ENCODE measurements at places on chromosomes 6 and 20.

DNA sequence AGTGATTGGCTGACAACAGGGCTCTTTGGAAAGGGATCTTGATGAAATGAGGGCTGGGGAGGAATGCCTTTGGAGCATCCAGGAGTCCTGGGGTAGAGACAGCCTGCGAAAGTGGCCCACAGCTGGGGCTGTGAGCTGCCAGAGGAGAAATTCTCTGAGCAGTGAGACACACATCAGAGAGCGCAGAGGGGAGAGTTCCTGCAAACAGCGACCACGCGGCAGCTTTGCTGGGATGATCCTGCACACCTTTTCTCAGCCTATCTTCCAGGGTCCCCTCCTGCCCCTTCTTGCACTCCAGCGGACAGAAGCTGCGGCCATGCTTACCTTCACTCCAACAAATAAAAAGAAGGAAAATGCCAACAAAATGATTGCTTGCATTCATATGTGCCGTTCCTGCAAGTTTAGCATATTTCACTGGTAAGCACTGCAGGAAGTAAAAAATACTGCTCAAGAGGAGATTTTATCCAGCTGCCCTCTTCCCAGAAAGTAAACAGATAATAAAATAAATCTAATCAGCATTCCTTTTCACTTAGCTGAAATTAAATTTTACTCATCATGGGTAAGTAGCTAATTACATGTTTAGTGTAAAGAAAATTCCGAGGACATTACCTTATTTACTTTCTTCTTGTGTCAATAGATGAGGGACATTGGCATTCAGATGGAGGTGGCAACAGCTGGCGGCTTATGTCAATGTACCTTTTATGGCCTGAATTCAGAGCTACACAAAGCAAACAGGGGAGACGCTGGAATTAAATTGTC is 339.9 kb upstream of the ARID1B start:
- DNase-seq, result no peak

DNA sequence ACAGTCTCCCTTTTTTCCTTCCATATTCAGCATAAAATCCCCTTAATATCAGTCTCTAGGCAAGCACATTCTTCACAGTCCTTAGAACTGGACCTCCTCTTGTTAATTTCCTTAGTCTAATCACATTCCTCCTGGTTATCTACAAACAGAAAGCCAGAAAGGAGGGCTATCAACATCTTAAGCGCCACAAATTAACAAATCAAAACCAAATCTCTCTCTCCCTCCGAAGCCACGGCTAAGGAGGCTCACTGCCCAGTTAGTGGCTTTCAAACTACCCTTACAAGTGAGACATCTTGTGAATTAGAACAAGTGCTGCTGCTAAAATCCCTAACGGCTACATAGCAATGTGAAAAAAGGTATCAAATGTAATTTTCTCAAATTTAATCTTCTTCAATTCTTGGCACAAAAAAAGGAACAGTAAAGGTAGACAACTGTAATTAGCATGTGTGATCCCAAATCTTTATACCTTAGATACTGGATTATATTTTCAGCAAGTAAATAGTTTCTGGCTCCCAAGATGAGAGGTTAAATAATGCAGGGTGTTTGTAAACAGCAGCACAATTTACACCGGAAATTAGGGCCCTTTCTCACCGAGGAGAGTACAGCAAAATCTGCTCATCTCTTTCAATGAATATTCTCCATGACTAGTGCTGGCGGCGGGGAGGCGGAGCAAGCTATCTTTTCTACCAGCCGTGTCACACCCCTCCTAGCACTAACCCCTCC is 1.4 kb upstream of the TRIM39 start:
- DNase-seq, result peak; percentile 88

- DNase-seq, result peak; percentile 84
Observed at GRCh38 chr20:22339091-22339881, 245.1 kb downstream of the FOXA2 start.

GRCh38 chr20:4102381-4102780 is 87.0 kb upstream of the RNF24 start:
- DNase-seq, result no peak

DNA sequence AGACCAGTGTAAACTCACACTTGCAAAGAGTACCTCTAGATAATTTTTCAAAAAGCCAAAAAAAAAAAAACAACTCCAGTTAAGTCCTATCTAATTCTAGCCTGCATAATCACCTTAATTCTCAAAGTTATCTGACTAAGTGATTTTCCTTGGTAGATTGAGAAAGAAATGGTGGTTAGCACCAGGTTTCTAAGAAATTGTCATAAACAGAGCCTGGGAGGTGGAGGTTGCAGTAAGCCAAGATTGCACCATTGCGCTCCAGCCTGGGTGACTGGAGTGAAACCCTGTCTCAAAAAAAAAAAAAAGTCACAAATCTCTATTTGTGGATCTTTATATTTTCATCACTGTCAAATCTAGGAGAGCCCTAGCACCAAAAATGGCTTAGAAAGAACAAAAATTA is 8.9 kb downstream of the FBXO5 start:
- peak; percentile 47 for DNase-seq

- no peak for DNase-seq
Observed at GRCh38 chr6:19635728-19636127, 201.4 kb upstream of the ID4 start.

DNA sequence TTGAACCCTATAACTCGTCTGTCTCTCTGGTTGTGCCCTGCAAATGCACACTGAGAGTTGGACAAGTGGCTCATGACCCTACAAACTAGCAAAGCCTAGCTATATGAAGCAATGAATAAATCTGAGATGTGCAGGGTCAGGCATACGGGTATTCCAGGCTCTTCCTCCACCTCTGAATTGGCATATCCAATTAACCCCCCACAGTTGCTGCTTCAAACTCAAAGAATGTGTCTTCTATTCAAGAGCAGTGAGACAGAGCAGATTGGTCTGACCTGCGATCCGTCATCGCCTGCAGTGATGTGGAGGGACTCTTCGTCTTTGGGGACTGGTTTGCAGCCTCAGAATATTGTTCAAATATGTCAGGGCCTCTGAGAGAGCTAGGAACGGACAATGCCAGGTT is 59.8 kb downstream of the LAMP5 start:
- no peak for DNase-seq

- DNase-seq, result no peak
Observed at GRCh38 chr6:44119704-44120262, 7.5 kb downstream of the MRPL14 start.

DNA sequence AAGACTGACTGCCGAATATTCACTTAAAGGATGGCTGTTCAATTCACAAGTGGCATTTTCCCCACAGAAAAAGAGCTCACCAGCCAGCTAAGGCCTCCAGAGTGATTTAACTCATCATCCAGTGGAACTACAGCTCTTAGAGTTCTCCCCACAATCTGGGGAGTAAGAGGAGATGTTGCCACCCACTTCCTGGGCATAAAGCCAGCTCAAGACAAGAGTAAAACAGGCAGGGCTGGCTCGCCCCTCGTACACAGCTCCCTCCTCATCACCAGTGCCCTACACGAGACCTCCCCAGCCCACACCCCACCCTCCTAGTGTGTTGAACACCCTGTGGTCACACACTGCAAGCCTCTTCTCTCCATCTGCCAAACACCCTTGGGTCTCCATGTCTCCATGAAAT is 47.2 kb upstream of the IPCEF1 start:
- peak; percentile 84 for DNase-seq

GRCh38 chr20:45419188-45420091 is 3.5 kb downstream of the PIGT start:
- DNase-seq, result peak; percentile 68

DNA sequence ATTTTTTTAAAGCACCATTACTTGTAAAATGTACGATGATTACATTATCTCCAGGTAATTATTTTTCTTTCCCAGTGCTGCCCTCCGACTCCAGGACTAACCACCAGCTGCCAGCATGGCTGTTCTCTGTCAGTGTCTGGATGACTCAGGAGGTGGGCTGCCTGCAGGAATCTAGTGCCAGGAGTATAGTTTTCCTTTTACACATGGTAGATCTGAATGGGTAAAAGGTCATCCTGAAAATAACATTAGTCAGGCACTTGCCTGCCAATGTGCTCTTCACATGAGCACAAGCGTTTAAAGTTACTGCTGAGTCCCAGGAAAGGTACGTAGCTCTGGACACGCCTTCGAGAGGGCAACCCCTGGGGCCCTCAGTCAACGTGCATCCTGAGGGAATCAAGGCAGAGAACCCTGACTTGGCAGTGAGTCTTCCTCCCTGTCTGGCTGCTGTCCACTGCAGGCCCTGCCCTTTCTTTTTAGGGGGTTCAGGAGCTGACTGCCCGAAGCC is 2.4 kb downstream of the DYNLT1 start:
- no peak for DNase-seq

DNA sequence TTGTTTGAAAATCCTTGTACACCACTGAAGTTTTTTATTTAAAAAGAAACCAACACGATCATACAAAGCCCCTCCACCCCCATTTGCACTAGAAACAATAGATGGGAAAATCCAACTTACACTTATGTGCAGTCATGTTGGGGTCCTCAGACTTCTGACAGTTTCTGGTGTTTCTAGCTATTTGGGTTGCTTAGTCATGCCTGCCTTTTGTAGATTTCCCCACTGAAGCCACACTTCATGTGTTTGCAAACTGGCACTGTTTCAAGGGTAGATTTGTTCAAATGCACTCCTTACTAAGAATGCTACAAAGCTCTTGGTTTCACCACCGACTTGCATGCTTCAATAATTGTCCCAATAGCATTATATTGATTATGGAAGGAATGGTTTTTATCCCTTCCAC is 1.5 kb downstream of the SH3BGRL2 start:
- peak; percentile 84 for DNase-seq

GRCh38 chr6:163183806-163184205 is 230.7 kb upstream of the QKI start:
- DNase-seq, result no peak

DNA sequence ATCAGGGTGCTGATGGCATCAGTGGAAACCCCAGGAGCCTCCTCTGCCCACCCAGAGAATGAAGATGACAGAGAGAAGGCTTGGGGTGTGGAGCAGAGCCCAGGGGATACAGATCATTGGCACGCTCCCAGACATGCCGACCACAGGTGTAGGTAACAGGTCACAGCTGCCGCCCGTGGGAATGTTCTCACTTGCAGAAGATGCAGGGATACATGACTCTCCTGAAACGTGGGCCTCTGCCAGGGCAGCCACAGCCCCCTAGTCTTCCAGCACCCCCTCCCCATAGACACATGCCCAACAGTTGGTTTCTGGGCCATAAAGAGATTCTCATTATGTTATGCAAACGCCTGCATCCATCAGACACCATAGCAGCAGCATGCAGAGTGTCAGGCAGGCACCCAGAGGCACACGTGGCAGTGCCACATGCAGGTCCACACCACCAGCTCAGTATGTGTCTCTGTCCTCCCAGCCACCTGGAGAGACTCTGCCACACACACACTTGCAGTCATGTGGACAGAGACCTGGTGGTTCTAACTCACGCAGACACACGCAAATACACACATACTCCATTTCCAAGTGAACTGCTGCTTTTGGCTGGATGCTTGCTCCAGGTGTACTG is 45.5 kb downstream of the LRFN2 start:
- DNase-seq, result no peak

- DNase-seq, result no peak
Observed at GRCh38 chr20:3697588-3698305, 14.7 kb downstream of the SIGLEC1 start.

DNA sequence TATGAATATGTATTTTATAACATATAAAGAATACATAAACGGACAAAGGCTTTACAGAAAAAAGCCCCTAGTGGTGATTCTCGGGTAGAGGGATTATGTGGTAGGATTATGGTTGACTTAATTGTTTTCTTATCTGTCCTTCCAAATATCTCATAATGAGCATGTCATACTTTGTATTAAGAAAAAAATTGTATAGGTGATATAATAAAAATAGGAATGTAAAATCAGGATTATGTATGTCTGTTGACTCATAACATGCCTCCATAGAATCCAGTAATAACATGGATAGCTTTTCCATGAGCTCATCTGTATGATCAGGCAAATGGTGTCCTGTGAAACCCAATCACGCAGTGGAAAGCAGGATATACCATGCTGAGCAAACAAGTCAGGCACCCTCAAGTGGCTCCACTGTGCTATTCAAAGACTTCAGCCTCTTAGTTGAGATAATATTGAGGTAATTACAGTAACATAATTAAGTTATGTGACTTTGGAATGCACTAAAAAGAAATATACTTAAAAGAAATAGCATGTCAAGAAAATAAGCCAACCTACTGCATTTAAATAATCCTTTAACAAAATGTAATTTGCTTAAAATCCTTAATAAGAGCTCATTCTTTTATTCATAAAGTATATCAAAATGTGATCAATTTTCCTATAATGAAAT is 39.6 kb upstream of the PRELID3B start:
- peak; percentile 62 for DNase-seq

- no peak for DNase-seq
Observed at GRCh38 chr20:36823121-36823520, 49.6 kb upstream of the DSN1 start.

DNA sequence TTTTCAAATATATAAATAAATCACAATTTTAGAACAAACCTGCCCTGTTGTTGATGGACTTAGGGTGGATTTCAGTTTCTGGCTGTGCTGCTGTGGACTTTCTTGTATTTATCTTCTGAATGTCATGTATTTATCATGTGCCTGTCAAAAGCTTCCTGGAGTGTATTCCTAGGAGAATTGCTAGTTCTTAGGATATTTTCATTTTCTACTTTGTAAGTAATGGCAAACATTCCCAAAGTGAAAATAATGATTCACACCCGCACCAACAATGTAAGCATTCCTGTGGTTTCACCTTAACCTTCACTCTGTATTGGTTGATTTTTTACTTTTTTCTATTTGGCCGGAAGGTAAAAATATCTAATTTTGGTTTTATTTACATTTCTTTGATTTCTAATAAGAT is 387.8 kb downstream of the SMOC2 start:
- DNase-seq, result no peak

DNA sequence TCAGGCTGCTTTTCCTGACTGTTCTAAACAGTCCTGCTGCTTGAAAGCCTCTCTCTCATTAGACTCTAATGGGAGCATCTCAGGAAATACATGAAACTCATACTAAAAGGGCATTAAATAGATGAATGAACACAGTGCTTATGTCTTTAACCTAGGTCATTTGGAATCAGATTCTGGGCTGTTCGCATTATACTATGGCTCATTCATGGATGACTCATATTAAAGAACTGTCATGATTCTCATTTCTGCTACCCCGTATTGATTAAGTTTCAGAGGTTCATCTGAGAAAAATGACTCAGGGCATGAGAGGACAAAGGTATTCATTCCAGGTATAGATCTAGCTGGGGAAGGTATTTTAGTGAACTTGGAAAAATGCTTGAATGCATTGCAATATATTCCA is 335.5 kb downstream of the GJA1 start:
- no peak for DNase-seq
